ENCODE measurements at places on chromosomes 12 and 14.

GRCh38 chr14:79586989-79587598 lies 624.2 kb downstream of the DIO2 start:
- DNase-seq = no peak

DNA sequence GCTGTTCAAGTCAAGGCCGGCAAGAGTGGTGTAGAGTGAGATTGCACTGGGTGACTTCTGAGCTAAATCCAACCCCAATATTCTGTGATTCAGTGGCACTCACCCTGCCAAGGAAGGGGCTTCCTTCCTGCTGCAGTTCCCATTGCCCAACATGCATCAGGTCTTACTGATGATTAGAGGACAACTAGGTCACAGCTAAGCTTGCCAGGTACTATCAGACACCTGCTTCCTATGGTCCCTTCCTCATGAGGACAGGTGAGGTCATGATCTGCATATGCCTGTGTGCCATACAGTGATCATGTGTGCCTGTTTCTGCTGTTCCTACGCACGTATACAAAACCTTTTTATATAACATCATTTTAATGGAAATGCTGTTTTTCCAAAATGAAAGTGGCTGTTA lies 1.7 kb upstream of the CTDSP2 start:
- no peak for DNase-seq

- peak; percentile 46 for DNase-seq
Measured at GRCh38 chr14:76955575-76956315, 72.8 kb downstream of the IRF2BPL start.

- no peak for DNase-seq
Measured at GRCh38 chr12:1297639-1298175, 296.7 kb downstream of the FBXL14 start.

DNA sequence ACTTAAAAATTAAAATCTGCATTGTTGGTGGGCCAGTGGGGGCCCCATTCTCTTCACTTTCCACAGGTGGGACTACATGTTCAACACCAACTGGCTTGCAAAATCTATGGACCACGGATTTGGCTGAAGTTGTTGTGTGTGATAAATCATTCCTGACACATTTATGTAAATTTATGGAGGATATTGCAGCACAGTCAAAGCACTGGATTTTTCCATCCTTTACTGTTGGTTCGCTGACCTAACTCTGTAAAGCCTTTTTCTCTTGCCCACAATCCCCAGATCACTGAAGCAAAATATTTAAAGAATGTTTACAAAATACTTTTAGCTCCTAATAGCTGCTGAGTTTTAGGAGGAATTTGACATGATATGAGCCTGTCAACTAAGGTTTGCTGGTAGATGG lies 219.7 kb upstream of the PRICKLE1 start:
- no peak for DNase-seq

DNA sequence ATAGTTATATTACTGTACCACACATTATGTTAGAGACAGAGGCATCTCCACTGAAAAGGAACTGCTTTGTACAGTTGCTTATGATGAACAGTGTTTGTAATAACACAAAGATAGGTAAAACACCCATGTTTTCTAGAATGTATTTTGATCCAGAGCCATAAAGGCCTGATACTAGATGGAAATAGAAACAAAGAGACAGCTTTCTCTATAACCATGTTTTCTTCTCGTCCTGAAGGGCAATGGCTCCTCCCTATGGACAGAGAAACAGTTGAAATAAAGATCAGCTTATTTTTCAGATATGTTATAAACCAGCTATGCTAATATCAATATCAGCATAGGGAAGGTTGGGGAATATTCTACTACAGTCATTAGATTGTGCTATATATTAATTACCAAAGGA lies 109.2 kb downstream of the ATXN7L3B start:
- DNase-seq = no peak

DNA sequence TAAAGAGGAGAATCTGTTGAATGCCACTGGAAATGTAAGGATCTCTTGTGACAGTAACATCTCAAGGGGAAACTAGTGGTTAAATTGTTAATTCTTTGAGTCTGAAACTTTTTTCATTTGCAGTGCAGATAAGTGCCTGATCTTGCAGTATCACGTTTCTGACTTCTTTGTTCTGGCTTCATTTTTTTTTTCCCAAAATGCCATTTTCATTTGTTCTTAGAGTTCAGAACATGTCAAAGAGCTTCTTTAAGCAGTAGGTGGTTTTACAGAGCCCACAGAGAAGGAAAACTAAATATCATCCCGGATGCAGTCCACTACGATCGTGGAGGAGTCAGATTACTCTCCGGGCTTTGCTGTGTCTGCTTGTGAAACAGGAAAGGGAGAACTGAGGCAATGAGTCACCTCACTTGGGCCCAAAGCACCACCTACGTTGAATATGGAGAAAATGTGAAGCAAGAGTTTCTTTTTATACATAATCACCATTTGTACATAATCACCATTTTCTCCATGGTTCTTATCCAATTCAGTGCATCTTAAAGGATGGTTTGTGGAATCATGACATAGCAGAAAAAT lies 43.9 kb downstream of the HMGA2 start:
- no peak for DNase-seq

- no peak for DNase-seq
Measured at GRCh38 chr12:104411826-104412641, 44.7 kb upstream of the CHST11 start.

- DNase-seq = no peak
Measured at GRCh38 chr14:90194706-90195105, 61.6 kb upstream of the PSMC1 start.

DNA sequence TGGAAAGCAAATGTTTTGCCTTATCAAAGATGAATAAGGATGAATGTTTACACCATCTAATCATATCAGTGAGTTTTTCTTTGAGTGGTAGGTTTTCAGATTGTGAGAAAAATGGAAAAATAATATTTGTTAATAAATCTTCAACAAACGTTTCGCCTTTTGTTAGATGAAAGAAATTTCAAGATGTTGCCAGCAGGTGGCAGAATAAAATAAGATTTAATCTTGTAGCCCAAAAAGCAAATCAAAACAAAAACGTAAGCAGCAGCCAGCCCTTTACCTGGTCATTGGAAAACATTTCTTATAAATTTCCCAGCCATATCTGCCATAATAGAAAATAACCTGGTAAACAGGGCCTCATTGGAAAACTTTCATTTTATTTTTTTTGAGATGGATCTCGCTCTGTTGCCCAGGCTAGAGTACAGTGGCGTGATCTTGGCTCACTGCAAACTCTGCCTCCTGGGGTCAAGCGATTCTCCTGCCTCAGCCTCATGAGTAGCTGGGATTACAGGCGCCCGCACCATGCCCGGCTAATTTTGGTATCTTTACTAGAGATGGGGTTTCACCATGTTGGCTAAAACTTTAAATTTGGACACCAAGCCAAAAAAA lies 15.4 kb upstream of the TMEM120B start:
- no peak for DNase-seq

- no peak for DNase-seq
Measured at GRCh38 chr12:26339976-26340375, 144.6 kb downstream of the SSPN start.

GRCh38 chr12:40253936-40254335 lies 29.1 kb downstream of the LRRK2 start:
- DNase-seq = no peak

- DNase-seq = no peak
Measured at GRCh38 chr12:78062786-78063185, 232.1 kb downstream of the NAV3 start.

DNA sequence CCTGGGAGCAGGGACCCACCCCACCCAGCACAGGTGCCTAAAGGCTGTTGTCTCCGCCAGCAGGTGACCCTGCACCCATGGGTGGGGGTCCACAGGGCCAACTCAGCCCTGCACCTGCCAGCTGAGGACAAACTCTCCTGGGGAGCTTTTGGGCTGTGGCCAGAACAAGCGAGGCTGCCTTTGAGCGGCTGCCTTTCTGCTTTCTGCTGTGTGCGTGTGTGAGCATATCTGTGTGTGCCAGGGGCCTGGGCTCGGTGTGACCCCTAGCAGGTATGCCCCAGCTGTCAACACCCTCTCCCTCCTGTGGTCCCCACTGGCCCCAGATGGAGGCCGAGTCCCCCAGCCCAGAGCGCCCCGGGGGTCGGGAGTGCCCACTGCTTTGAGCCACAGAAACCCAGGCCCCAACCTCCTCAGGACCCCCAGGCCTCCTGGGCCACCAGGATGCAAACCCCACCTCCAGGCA lies 25.9 kb upstream of the GPR132 start:
- no peak for DNase-seq

DNA sequence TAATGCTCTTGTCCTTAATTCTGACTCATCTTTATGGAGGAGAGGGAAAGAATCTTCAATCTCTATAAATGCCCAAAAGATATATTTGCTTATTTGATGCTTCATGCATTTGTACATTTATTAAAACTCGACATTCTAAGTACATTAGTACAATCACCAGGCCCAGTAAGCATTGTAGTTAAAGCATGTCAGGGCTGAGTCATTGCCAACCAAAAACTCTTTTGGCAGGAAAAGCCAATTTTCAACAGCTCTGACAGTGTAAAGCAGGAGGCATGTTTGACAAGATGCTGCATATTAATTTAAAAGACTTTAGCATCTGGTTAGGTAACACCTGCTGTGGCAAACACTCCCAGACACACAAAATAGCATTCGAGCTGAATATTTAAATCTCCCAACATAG lies 290.9 kb downstream of the PPFIA2 start:
- no peak for DNase-seq

- DNase-seq = no peak
Measured at GRCh38 chr12:58416236-58416635, 474.9 kb downstream of the ATP23 start.

- DNase-seq = no peak
Measured at GRCh38 chr12:68831272-68831671, 23.3 kb downstream of the MDM2 start.

- DNase-seq = no peak
Measured at GRCh38 chr14:70827347-70827746, 18.0 kb upstream of the MAP3K9 start.

- DNase-seq = no peak
Measured at GRCh38 chr14:30195941-30196340, 268.3 kb upstream of the PRKD1 start.

DNA sequence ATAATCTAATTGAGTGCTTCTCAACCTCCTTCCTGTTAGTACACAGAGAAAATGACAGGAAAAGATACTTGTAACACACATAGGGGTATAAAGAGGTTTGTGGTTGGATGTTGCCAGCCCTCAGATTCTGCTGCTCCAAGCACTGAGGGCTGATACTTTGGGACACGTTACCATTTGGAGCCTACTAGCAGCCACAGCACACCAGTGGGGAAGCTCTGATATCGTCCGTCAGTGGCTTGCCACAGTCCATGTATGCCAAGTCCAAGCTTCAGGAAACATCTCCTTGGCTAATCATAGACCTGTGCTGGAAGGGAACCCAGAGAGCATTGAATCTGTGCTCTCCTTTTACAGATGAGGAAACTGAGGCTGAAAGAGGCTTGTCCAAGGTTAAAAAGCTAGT lies 22.3 kb downstream of the B4GALNT3 start:
- DNase-seq = no peak

- DNase-seq = peak; percentile 55
Measured at GRCh38 chr12:7219599-7220243, 30.2 kb downstream of the PEX5 start.

DNA sequence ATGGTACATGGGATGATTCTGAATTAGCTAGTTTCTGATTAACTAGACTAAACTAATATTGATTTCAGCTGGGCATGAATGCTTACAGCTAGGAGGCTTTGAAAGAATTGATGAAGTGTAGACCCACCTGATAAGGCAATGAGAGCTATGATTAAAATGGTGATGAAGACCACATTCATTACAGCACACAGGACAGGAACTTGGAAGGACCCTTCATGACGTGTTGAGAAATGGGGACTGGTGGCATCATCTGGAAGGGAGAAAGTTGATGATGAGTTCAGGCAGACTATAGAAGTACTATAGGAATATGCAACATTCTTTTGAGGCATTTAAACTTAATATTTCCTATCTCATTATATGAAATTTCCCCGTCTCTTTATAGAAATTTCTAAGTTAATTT lies 4.5 kb downstream of the CD69 start:
- DNase-seq = no peak

GRCh38 chr12:96425321-96425720 lies 25.1 kb upstream of the CDK17 start:
- DNase-seq = no peak

- no peak for DNase-seq
Measured at GRCh38 chr14:93546642-93547041, 115.9 kb downstream of the UNC79 start.

DNA sequence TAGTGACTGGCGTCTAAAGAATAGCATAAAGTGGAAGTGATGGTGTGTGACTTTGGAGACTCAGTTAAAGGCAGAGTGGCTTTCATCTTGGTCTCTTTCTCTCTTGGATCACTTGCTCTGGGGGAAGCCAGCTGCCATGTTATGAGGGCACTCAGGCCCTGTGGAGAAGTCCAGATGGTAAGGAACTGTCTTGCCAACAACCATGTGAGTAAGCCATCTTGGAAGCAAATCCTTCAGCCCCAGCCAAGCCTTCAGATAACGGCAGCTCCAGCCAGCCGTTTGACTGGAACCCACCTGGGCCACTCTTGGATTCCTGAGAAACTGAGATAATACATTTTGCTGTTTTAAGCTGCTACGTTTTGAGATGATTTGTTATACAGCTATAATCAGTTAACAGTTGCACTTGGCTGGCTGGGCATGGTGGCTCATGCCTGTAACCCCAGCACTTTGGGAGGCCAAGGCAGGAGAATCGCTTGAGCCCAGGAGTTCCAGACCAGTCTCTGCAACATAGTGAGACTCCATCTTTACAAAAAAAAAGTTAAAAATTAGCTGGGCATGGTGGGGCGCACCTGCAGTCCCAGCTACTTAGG lies 7.7 kb upstream of the LRRC23 start:
- no peak for DNase-seq

DNA sequence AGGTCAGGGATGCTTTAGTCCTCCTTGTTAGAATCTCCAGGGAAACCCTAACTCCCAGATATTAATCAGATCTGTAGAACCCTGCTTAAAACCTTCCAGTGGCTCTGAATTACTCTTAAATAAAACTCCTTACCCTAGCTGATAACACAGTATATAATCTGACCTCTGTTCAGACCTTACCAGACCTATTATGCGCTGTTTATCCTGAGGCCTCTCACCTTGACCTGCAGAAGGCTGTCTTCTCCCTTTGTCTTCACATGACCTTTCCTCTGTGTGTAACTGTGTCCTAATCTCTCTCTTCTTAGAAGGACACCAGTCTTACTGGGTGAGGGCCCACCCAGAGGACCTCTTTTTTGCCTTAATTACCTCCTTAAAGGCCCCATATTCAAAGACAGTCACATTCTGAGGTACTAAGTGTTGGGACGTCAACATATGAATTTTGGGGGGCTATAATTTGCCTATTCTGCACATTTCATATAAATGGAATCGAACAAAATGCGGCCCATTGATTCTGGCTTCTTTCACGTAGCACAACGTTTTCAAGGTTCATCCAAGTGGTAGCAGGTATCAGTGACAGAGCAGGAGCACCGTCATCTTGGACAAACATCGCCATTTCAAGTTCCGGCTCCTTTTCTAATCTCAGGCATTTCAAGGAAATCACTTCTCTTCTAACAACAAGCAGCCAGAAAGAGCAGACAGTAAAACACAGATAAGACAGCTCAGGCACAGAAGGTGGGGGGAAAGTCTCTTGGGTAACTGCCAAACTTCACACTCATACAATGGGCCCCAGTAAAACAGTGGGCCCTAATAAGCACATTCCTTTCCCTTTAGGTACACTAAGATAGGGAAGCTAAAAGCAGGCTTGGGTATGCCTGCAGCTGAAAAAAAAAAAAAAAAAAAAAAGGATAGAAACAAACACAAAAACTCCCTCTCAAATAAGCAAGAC lies 200.2 kb upstream of the NUDT4 start:
- no peak for DNase-seq

Measured in activated T-cell treated with anti-CD3 and anti-CD28 coated beads for 24 hours (primary cell).